ENCODE measurements at places on chromosomes 1 and 21.

DNA sequence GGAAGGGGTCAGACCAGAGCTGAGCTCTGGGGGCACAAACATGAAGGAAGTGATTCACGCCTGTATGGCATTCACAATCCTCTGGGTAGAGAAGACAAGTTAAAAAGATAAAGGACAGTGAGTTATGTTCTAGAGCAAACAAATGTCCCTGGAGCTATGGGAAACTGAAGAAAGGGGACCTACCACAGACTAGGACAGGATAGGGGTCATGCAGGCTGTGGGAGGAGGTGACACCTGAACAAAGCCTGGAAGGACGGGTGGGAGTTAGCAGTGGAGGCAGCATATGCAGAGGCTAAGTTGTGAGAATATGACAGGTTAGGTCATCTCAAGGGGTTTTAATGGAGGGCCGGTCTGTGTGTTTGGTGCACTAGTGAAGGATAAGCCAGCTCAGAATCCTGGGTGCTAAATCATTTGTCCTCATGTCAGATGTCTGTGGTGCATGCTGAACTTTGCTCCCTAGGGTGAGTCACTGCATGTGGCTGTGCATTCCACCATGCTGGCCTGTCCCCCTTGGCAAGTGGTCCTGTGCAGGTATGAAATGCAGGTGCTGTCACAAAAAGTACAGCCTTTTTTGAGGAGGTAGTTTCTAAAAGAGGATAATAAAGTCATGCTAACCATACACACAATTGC is 28.5 kb downstream of the TNN start:
- DNase-seq, result no peak

GRCh38 chr1:77781683-77782082 is 2.2 kb downstream of the MIGA1 start:
- DNase-seq, result no peak

DNA sequence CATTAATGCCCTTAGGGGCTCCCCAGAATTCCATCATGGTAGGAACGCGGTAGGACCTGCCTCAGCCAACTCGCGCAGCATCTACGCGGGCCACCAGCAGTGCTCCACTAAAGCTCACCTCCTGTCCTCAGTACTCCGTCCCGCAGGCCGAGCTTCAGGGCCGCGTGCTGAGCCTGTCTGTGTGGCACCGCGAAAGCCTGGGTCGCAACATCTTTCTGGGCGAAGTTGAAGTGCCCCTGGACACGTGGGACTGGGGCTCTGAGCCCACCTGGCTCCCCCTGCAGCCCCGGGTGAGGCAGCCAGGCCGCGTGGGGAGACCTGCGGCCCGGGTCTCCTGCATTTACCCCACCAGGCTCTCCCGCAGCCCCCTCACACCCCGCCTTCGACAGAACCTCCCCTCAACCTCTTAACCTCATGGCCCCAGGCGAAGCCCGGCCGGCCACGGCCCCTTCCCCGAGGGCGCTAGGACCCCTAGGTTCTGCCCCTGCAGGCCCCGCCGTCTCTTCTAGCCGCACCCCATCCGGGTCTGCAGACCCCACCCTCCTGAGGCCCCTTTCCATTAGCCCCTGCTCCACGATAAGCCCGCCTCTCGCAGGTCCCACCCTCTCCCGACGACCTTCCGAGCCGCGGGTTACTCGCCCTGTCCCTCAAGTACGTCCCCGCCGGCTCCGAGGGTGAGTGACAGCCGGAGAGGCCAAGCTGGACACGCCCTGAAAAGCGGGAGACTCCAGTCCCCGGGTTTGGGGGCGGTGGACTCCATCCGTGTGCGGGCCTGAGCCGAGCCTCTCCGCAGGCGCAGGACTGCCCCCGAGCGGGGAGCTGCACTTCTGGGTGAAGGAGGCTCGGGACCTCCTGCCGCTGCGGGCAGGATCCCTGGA is 9.1 kb downstream of the SYTL1 start:
- no peak for DNase-seq

DNA sequence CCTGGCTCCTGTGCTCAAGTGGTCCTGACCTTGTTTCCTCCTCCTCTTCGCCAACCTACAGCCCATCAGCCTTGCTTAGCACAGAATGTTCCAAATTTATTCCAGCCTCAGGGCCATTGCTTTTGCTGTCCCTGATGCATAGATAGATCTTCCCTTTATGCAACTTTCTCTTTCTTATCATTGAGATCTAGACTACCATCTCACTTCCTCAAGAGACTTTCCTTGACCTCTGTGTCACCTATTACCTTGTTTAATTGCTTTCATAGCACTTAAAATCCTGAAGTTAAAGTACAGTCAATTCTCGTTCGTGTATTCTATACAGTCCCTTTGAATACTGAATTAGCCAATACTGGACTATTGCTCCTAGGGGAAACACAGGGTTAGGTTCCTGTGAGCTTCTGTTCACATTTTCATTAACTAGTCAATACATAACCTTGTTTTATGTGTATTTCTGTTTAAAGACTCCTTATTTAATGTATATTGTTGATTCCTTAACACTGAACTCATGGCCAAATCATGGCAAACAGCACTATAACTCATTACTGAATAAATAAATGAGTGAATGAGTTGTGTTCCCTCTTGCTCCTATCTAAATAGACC is 26.2 kb upstream of the MCOLN3 start:
- DNase-seq, result no peak

DNA sequence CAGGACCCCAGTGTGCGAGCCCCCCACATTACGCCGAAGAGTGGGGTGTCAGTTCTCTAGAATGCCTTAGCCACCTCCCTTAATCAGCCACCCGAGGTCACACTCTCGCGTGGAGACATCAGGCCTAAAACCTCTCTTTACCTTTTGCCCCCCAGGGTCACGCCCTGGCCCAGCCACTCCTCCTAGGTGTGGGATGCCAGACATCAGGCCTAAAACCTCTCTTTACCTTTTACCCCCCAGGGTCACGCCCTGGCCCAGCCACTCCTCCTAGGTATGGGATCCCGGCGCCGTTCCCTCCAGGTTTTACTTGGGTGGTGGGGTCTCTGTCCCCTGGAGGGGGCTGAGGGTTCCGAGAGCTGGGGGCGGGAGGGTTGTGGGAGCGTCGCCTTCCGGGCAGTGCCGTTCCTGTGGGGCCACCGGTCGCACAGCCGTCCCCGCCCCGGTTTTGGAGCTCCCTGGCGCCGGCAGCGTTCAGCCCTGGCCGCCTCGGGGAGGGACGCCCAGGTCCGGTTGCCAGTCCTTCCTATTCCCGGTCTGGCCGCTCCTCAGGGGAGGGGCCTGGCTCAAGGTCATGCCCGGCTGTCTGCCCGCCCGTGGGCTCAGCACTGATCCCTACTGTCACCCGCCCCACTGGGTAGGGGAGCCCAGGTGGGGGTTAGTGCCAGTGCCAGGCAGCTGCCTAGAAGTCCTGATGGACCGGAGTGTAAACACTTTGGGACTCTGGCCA is 882 bp downstream of the VPS13D start:
- DNase-seq, result no peak

DNA sequence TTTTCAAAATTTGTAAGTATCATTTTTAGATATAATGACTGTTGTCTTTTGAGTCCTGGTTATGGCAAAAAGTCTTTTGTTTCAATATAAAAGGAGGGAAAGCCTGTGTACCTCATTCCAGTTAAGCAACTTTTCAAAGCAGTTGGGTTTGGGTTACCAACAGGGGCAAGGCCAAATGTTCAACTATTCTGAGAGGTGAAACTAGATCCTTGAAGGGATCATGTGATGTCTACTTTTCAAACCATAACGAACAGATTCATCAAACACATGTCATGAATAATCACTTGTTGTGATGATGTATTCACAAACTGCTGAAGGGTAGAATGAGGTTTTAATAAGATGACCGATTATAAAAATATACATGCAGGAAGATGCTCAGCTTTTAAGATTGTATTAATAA is 171.3 kb downstream of the HHAT start:
- no peak for DNase-seq

GRCh38 chr21:45226540-45227326 is 61.0 kb downstream of the POFUT2 start:
- no peak for DNase-seq

GRCh38 chr1:235971020-235971419 is 93.9 kb downstream of the NID1 start:
- no peak for DNase-seq

- no peak for DNase-seq
Observed at GRCh38 chr1:159999204-159999603, 32.6 kb downstream of the PIGM start.

GRCh38 chr1:147852706-147853225 is 49.8 kb upstream of the GJA8 start:
- DNase-seq, result no peak

DNA sequence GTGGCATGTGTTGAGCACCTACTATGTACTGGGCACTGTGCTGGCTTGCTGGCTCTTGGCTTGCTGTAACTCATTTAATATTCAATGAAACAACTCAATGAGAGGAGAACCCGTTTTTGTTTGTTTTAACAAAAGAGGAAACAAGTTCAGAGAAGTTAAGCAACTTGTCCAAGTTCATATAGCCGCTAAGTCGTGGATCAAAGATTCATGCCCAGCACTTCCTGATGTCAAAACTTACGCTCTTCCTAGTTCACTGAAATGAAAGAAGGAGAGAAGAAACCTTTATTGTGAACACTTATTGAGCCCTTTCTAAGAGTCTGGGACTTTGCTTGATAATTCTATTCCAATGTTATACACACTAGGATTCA is 475.9 kb downstream of the PTPRU start:
- DNase-seq, result no peak

GRCh38 chr1:233664804-233665574 is 51.1 kb downstream of the KCNK1 start:
- no peak for DNase-seq

- DNase-seq, result peak; percentile 33
Observed at GRCh38 chr1:156627313-156627880, 8.2 kb downstream of the HAPLN2 start.

DNA sequence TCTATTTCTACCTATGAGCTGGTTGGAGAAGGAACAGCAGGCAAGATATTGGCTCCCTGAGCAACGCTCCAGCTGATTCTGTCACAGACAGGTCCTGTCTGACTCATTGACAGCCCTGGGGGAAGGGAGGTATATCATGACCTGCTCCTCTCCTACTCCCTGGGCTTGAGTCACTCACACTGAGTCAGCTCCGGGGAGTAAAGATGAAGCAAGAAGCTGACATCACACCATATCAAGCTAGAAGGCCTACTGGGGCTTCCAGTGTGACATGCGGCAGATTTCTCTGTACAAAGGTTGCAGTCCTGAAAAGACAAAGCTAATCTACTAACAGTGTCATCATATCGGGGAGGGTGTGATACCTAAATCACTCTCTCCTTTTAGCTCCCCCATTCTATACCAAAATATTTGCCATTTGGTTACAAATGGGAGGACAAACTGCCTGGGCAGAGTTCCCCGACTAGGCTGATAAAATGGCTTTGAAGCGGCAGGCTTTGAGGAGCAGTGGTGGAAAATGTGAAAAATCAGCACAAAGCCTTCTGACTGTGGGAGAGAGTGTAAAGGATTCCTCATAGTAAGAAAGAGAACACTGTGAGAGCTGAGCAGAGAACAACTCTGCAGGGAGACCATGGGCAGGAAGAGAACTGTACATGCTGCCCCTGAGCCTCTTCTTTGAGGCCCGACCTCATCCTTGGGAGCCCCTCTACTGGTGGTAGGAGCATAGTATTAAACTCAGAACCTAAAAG is 15.5 kb downstream of the PI4KB start:
- no peak for DNase-seq

DNA sequence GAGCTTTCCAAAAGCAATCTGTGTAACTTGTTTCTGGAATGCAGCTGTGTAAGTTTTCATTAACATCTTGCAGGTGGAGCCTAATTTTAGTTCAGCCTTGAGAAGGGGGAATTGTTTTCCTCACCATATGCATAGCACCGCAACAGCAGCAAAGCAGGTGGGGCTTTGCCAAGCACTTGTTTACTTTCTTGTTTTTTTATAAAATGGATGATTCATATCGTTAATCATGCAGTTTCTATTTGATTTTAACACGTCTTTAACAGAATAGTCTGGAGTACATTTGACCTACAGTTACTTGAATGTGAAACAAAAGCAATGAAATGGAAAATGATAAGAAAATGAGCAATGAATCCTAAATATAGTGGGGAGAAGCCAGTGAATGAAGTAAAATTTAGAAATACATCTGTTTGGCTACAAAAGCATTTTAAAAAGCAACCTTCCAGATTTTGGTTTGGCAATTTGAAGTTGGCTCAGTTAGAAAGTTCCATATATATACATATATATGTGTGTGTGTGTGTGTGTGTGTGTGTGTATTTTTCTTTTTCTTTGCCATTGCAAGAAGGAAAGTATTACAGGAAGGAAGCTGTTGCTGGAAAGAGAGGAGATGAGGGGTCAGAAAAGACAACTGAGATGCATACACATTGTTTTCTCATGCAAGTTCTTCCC is 119.0 kb upstream of the ADGRL2 start:
- no peak for DNase-seq

DNA sequence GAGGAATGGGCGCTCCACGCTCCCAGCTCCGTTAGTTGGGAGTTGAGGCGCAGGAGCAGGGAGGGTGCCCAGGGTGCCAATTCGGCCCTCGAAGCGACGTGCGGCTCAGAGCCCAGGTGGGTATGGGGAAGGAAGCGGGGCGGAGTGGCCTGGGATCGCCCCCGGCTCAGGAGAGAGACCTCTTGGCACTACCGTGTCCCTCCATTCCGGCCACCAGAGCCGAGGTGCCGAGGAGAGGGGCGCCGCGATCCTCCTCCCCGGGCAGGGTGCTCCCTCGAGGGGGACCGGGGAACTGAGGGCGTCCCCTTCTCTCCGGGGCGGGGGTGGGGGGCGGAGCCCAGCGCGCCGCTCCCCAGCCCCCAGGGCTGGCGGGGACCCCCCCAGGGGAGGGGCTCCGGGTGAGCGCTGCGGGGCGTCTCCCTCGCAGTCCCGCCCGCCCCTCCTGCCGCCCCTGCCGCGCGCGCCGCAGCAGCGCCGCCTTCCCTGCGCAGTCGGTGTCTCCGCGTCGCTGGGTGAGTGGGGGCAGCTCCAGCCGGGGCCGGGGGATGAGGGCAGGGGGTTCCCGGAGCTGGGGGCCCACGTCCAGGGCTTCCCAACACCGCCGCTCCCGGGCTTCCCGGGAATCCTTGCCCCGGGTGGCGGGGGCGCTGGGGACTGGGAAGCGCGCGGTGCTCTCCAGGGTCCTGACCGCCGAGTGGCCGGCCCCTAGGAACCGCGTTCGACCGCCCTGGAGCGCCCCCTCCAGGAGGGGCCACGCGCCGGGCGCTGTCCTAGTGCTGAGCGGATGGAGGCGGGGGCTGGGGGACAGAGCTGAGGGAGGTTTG is at the start of gene HPCA:
HPCA (plus strand) TSS at position 488 of the 824 bp plus-strand sequence. CDS start 2,408 bp downstream, outside the sequence.
- DNase-seq, result no peak

DNA sequence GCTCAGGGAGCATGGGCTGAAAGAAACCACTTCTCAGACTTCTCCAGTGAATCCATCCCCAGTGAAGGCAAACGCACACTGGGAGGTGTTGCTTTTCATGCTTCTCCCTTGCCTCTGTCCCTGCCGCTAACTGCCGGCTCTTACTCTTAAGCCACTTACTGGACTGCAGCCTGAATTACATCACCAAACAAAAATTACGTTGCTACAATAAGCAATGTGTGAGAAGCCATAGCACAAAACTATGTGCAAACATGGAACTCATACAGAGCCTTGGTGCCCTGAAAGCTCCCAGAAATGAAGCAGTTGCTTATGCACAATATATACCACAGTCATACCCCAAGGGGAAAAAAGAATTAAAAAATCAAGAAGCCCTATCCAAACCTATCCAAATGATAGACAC is 375.2 kb downstream of the KCNH1 start:
- DNase-seq, result no peak

Data from COR-L47 (cell line).